Endothelial cell of umbilical vein (primary cell): ENCODE measurements at places on chromosomes 7 and 10. TPM values are rescaled to one million over a fixed set of nuclear protein-coding genes. Genes with fewer than 3 reads are reported as not detected.
A peak's percentile ranks its signal among the peaks of the same experiment; 100 is the strongest.

- DNase-seq = no peak
Measured at GRCh38 chr10:24215196-24215595, 6.3 kb downstream of the KIAA1217 start.

DNA sequence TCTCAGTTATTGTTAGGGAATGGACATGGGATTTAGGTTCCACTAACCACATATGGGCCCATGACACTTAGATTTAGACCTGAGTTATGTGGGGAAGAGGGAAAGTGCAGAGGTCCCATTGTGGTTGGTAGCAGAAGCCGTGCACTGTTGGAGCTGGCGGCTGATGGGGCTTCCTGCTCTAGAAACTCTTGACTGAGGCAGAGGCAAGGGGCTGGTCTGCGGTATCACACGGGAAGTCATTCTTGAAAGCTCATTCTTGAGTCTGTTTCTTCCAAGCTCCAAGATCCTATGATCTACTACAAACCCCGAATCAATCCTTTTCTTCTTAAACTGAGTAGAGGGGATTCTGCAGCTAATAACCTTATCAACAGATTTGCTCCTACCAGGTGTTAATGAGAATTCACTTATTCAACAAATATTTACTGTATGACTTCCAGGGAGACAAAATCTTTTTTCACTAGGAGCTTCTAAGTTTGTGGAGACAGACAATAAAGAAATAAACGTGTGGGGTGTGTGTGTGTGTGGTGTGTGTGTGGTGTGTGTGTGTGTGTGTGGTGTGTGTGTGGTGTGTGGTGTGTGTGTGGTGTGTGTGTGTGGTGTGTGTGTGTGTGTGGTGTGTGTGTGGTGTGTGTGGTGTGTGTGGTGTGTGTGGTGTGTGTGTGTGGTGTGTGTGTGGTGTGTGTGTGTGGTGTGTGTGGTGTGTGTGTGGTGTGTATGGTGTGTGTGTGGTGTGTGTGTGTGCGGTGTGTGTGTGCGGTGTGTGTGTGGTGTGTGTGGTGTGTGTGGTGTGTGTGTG, 57.1 kb downstream of the AOC1 start:
- no peak for DNase-seq

KCP gene
- not detected in 2 replicates for total RNA-seq

GRCh38 chr10:70657041-70657440, 15.3 kb upstream of the ADAMTS14 start:
- no peak for DNase-seq

GRCh38 chr10:132817701-132818211, 31.8 kb upstream of the NKX6-2 start:
- no peak for DNase-seq

- peak; percentile 41 for DNase-seq
Measured at GRCh38 chr10:11517150-11517549, 94.3 kb downstream of the USP6NL start.

GRCh38 chr7:75776295-75776971, 4.4 kb upstream of the CCL26 start:
- DNase-seq = no peak

DNA sequence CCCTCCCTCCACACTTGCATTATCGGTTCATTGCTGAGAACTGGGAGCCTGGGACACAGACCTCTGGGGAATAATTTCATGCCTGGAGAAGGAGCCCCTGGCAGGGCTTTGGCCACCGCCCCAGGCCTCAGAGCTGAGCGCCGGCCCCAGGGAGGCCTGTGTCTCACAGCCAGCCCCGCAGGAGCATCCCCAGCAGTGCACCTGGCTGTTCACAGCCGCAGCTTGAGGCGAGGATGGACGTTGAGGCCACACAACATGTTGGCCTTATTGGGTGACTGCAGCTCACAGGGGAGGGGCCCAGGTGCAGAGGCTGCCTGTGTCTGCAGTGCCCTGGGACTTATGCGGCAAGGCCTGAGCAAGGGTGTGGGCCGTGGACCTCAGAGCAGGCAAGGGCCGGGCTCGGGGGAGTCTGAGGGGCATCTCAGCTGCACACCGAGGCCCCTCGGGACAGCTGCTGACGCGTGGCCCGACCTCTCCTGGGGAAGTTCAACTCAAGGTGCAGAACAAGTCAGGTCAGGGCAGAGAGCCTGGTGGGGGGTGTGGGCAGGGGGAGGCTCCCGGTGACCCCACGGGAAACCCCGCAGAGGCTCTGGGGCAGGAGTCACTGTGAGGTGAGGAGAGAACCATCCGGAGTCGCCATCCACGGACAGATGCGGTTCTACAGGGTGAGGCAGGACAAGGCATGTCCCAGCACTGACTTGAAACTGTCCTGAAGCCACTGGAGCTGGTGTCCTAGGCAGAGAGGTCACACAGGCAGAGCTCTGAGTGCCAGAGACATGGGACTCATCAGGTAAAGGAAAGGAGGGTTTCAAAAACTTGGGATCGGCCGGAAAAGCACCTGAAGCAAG, 13.1 kb upstream of the UBE3C start:
- no peak for DNase-seq

PANK1 gene
- 6.3 and 6.9 TPM in 2 replicates for total RNA-seq

DNA sequence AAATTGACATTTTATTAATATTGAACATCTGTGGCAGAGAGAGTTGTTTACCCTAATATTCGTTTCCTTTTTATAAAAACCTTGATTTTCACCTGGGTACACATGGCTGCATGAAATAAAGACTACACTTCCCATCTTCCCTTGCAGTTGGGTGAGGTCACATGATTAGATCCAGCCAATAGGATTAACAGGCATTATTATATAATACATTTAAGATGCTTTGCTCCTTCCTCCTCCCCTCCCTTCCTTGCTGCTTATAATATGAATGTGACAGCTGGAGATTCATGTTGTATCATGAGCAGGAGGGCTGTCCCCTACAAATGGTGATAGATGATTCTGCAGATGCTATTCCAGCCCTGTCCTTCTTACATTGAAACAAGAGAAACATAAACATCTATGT, 146.6 kb downstream of the SH2D4B start:
- peak; percentile 73 for DNase-seq
